ENCODE measurements at places on chromosomes 1 and 21.

- DNase-seq: no peak
These were observed 58.3 kb upstream of the ARTN start for GRCh38 chr1:43875331-43875730.

DNA sequence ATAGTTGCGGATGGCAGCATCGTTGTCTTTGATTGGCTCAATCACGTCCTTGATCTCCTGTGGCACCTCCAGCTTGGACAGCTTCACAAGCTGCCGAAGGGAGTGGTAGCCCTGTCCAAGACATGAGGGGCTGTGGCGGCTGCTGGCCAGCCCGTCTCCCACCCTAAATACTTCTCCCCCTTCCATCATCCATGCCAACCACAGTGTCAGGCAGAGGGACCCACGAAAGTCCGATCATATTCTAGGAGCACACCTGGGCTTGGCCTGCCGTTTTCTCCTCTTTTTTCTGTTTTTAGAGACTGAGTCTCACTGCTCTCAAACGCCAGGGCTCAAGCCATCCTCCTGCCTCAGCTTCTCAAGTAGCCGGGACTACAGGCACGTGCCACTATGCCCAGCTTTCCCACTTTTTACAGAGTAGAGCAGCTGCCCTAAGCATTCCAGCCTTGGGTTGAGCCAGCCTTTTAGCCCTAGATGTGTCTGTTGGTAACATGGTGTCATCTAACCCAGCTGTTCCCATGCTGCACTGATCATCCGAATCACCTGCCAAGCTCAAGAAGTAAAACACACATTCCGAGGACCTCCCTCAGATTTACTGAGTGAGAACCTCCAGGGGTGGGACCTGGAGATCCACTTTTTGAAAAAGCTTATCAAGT, 10.4 kb downstream of the MTHFR start:
- no peak for DNase-seq

DNA sequence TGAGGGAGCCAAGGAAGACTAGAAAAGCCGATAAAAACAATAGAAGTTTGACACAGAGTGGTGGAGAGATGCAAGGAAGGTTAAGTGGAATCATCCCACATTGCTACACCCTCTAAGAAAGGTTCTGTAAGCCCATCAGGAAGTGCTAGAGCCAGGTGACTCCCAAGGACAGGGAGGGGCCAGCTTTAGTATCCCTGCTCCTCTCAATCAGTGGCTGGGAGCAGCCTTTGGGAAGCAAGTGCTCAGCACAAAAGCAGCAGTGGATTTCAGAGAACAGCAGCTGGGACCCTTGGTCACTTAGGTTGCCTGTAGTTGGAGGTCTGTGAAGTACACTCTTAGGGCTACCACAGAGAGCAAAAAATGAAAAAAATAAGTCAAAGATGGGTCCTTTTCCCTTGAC, 42.5 kb downstream of the NME7 start:
- no peak for DNase-seq

DNA sequence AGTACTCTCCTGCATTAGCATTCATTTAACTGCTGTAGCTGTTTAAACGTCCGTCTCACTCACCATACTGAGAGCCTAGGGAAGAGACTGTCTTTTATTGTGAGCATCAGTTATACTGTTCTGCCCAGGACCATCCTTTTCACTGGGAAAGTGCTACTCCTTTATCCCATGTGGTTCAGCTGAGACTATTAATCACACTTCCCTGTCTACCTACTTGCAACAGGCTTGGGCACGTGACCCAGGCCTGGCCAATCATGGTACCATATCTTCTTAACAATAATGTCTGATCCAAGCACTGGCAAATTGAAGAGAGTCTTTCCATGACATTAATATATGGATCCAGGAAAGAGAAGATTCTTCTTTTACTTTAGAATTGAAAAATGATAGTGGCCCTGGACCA, 108.1 kb downstream of the TM2D1 start:
- DNase-seq: no peak

- no peak for DNase-seq
These were observed 29.2 kb downstream of the IGSF5 start for GRCh38 chr21:39774227-39774626.

Measured in HS-5 (cell line).